GM12864 (cell line): ENCODE measurements at places on chromosomes 3 and 15.

DNA sequence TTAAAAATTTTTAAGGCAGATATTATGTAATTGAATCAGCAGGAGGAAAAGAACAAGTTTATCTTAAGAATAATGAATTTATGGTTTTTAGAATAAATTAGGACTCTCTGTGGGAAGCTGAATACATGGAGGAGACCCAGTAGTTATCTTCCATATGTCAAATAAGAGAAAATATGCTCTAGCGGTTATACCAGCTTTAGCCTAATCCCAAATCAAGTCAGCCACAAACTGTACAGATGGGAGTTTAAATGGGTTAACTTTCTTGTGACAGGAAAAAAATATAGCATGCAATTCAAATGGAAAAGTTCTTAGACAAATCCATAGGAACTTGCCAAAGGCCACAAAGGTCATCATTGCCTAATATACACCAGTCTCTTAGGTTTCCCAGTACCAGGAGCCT, 84.3 kb downstream of the TTBK2 start:
- no peak for DNase-seq

- DNase-seq: no peak
Measured at GRCh38 chr15:101542306-101543025, 53.0 kb upstream of the PCSK6 start.

DNA sequence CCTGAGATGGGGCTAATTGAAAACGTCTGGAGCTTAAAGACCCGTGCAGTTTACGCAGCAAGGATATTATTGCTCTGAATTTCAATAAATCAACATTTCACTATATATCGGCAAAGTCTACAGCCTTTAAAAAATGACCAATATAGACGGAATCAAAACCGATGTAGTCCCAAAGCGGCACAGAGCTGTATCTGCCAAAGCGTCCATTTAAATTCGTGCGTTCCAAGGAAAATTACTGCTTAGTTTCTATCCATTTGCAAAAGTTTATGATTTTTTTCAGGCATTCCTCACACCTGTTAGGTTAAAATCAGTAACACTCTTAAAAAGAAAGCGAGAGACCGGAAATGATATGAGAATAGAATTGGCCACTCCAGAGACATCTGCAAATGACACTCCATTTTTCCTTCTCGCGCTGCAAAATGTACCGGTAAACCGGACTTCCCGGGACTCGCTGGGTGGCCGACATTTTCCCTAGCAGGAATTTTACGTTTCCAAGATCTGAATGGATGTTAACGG, 777 bp upstream of the EIF4A2 start:
- no peak for DNase-seq

DNA sequence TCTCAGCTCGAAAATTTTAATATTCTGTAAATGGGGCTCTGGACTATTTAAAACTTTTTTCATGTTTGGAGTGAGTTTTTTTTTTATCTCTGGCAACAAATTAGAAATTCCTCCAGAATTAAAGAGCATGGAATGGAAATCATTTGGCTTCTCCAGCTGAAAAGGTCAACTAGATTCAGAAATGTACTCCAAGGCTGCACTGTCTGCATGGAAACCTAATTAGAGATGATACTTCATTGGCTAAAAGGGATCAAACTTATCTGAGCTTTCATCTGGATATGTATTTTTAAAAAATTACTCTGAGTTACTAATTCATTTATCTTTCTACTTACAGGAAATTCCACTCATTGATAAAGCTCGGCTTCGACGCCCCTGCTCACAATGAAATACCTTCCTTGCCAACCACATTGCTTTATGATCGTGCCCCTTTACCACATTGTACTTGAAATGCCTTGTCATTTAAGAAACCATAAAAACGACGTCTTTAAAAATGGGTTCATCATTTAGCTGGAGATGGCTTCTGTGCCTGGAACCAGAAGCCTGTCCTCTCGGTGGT, 285.5 kb upstream of the ICE2 start:
- no peak for DNase-seq

- no peak for DNase-seq
Measured at GRCh38 chr15:41585127-41586047, 26.4 kb downstream of the TYRO3 start.

GRCh38 chr15:44482090-44482489, 54.7 kb downstream of the CTDSPL2 start:
- no peak for DNase-seq

- no peak for DNase-seq
Measured at GRCh38 chr3:118943597-118943996, 91.0 kb downstream of the IGSF11 start.

DNA sequence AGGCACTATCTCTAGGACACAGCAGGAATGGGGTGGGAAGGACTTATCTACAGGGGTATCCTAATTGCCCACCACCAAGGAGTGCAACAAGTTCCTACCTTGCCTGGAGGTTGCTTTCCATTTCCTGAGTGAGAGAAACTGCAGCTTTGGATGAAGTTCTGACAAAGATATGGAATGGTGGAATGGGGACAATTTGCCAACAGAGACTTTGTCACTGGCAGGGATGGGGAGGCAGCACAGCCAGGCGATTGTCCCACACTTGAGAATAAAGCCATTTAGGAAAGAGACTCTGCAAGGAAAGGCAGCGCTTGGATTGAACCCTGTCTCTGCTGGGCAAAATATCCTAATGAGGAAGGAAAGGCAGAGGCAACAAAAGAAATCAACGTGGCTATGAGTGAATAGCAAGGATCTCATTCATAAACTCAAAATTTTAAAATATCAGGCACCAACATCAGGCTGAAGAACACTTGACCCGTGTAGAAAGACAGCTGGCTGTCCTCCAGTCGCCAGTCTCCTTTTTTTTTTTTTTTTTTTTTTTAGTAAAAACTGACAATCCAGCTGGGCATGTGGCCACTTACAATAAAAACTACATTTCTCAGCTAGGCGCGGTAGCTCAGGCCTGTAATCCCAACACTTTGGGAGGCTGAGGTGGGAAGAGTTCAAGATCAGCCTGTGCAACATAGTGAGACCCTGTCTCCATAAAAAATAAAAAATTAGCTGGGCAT, 31.6 kb upstream of the PDE8A start:
- no peak for DNase-seq

DNA sequence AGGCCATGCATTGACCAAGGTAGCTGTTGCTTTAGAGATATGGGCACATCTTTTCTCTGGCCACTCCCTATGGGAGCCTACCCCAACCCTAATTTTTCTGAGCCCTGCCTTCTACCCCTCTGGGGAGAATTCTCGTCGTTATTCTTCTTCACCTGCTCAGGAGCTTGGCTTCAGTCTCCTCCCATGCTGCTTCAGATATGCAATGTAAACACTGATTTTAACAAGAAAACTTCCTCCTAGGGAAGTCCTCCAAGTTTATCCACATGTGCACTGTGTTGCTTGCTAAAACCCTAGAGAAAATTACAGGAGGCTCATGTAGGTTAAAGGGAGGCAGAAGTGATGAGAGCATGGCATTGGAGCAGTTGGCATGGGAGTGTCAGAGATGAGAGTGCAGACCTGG, 445.2 kb upstream of the MDFIC2 start:
- no peak for DNase-seq

DNA sequence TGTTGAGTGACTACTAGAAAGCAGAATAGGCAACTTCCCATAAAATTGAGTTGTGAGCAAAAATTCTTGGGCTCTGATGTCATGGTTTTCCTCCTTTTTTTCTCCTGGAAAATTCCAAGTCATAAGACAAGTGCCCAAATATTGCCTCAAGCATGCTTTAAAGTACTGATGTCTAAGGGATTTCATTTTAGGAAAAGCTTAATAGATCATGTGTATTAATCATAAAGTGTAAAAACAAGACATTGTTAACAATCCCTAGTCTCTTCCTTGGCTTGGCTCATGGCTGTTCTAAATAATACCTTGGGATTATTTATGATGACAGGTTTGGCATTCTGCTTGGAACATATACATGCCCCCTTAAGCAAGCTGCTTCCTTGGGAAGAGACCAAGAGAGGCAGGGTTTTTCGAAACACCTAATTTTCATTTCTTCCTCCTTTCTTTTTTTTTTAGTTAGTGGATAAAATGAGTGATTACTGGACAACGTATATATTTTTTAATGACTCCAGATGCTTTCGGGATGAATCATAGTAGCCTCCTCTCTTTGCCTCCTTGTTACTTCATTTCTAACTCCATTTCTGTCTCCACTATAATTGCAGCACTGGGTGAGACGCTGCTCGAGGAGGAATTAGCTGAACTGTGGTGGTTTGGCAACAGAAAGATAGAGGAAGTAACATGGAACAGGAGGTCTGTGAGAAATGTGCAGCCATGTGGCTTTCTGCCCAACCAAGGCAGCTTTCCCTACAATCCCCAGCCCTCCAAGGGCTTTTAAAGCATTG, 104.9 kb downstream of the TPRG1 start:
- DNase-seq: no peak

- no peak for DNase-seq
Measured at GRCh38 chr3:146560678-146561077, 16.3 kb upstream of the PLSCR1 start.

DNA sequence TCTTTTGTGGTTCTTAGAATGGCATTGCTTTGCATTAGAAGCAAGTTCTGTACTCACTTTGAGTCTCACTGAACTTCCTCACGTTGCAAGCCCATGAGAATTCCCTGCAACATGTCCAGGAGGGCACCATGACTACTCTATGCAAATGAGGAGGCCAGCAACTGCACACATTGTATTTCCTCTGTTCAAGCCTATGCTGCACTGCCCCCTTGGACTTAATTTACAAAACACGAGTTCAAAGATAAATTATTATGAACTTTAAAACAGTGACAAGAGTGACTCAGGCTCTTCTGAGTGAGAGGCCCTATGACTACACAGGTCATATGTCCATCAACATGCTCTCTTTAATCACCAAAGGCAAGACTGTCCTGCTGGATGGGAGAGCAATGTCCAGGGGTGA, 484.2 kb upstream of the ATP11B start:
- DNase-seq: no peak

- DNase-seq: no peak
Measured at GRCh38 chr3:82222401-82222800, 461.0 kb upstream of the GBE1 start.

DNA sequence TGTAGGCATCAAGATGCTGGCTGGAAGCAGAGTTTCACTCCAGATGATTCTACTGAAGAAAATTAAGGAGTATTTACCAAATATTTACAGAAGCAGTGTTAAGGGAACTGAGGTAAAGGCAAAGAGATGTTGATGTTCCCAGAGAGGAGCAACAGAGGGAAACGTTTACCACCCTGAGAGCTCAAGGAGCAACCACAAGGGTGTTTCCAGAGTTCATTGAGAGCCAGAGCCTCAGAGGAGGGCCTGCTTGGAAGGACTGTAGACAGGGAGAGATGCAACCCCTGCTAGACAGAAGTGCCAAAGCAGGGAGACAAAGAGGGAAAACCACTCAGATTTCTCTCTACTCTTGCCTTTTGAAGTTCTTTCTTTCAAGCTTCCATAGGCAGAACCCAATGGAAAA, 474.5 kb downstream of the RBMS3 start:
- DNase-seq: no peak
